ENCODE measurements at places on chromosomes 12 and 14. TPM values are rescaled to one million over a fixed set of nuclear protein-coding genes. Genes with fewer than 3 reads are reported as not detected.

DNA sequence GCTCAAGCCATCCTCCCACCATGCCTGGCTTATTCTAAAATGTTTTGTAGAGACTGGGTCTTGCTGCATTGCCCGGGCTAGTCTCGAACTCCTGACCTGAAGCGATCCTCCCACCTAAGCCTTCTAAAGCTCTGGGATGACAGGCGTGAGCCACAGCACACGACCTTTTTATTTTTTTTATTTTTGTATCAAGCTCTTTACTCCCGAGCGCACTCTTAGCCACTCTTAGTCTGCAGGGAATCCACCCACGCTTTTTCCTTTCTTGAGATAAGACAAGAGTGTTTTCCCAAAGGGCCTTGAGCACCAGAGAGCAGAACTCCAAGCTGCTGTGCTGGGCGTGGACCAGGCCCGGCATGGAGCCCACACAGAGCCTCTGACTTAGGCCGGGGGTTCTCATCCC is 23.4 kb downstream of the MAP1LC3B2 start:
- no peak overlapping the region for H3K27ac ChIP-seq
- H3K27me3 ChIP-seq: no peaks in the 10 kb centered on the region
- DNase-seq: no peak
- no peak overlapping the region for H3K4me3 ChIP-seq

DNA sequence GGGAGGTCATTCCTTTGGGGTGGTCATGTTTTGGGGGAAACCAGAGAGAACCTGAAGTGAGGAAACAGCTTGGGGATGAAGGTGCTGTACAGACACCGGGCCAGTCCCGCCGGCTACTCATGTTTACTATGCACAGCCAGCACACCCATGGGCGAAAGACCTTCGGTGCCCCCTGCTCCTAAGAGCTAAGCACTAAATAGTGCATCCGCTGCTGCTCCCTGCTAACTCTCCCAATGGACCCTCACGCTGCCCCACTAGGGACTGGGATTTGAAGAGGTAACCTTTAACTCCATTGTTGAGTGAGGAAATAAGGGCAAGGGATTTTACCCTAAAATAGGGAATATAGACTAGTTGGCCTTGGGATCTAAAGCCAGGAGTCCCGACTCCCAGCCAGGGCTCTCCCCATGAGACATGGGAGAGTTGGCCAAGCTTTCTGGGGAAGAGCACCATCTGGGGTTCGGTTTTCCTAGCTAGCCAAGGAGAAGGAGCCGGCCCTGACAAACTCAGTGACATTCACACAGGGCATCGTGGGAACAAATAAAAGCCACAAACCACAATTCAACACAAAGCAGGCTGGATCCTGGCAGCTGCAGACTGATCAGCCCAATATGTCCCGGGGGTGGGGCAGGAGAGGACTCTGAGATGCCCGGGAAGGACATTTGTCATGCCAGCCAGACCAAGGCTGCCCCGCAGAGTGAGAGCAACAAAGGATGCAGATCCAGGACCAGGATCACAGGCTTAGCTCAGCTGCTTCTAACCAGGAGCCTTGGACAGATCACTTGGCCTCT is 91.7 kb downstream of the SINHCAF start:
- DNase-seq: peak; percentile 8
- peaks cover 14% of the 10 kb centered on the region for H3K27me3 ChIP-seq
- peaks cover 10% of the 10 kb centered on the region for H3K4me1 ChIP-seq
- no peak overlapping the region for H3K4me3 ChIP-seq

GRCh38 chr14:53570411-53571387 is 385.9 kb downstream of the BMP4 start:
- H3K27ac ChIP-seq: no peak overlapping the region
- H3K36me3 ChIP-seq: no peaks in the 10 kb centered on the region
- H3K4me1 ChIP-seq: no peaks in the 10 kb centered on the region
- H3K4me3 ChIP-seq: no peak overlapping the region

GRCh38 chr12:125262851-125263250 is 197.6 kb downstream of the AACS start:
- no peaks in the 10 kb centered on the region for H3K4me1 ChIP-seq
- H3K36me3 ChIP-seq: no peaks in the 10 kb centered on the region
- DNase-seq: no peak
- H3K27me3 ChIP-seq: no peaks in the 10 kb centered on the region

Gene TAS2R9
- total RNA-seq: not detected

DNA sequence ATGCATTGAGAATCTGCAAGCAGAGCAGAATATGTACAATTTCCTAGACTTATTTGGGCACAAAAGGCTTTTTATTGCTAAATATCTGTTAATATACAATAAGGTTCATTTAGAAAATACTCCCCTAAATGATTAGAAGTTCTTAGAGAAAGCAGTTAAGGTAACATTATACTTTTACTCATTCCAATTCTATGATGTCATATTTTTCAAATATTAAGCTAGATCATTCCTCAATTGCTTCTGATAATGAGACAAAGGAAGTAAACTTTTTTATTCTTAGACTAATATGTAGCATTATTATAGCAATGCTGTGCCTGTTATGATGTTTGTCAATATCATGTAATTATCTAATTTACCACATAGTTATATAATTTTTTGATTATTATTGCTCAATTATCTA is 447.0 kb downstream of the SLC16A7 start:
- H3K36me3 ChIP-seq: no peaks in the 10 kb centered on the region
- no peak overlapping the region for H3K27ac ChIP-seq
- no peaks in the 10 kb centered on the region for H3K4me1 ChIP-seq
- no peak overlapping the region for H3K4me3 ChIP-seq

DNA sequence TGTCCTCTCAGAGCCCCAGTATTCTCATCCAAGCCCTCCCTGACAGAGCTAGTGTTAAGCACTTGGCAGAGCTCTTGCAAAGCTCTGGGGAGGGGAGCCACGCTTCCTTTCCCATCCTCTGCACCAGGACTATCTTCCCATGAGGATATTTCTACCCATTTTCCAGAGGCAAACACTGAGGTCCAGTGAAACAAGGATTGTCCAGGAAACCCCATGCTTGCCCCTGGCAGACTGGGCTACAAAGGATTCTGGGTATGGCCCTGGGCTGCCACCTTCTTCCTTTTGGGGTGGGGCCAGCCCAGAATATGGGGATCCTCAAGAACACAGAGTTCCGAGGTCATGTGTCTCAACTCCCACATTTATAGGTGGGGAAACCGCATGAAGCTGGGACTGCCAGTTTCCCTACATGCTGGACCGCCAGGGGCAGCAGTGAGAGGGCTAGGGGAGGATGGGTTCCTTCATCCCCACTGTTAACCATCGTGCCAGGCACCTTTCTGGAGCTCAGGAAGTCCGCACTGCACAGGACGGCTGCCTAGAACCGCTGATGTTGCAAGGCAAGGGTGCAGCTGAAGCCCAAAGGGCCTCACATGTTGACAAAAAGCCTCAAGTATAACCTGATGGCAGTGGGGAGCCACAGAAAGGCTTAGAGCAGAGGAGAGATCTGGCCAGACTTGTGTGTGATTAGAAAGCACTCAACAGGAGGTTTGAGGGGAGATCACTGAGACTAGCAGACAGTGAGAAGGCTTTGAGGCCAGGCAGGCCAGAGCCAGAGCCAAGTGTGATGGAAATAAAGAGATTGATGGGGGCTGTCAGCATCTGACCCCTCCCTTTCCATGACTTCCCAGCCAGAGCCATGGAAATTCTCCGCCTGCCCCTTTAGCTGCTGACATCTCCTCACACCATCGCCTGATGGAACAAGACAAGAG is 5.5 kb upstream of the CCDC85C start:
- H3K4me3 ChIP-seq: no peak overlapping the region
- DNase-seq: peak; percentile 27
- H3K27ac ChIP-seq: no peak overlapping the region
- H3K27me3 ChIP-seq: peaks cover 2% of the 10 kb centered on the region
- H3K4me1 ChIP-seq: peaks cover 5% of the 10 kb centered on the region

- H3K27me3 ChIP-seq: no peaks in the 10 kb centered on the region
- no peaks in the 10 kb centered on the region for H3K4me1 ChIP-seq
- H3K4me3 ChIP-seq: no peak overlapping the region
Measured at GRCh38 chr14:30143627-30144026, 216.0 kb upstream of the PRKD1 start.

Gene SSPN
- total RNA-seq: not detected

Gene GPR162
- total RNA-seq: 0.31 TPM

Gene TAS2R7
- total RNA-seq: not detected

DNA sequence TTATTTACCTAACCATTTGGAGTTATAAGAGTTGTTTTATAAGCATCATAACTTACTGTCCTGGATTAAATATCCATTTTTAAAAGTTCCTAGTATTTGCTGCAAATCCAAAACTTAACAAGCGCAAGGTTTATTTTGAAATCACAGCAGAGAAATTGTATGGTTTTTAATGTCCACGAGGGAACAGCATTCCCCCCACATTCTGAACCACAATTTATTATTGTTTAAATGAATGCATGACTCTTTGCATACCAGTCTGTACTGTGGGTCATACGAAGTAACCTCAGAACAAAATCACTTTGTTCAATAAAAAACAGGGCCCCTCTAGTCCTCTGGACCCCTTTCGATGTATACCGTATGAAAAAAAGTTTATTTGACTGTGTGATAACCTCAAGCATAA is 75.9 kb downstream of the DACT1 start:
- H3K36me3 ChIP-seq: no peaks in the 10 kb centered on the region
- peaks cover 3% of the 10 kb centered on the region for H3K4me1 ChIP-seq
- no peak overlapping the region for H3K4me3 ChIP-seq
- H3K27me3 ChIP-seq: peaks cover 2% of the 10 kb centered on the region
- no peak overlapping the region for H3K27ac ChIP-seq

DNA sequence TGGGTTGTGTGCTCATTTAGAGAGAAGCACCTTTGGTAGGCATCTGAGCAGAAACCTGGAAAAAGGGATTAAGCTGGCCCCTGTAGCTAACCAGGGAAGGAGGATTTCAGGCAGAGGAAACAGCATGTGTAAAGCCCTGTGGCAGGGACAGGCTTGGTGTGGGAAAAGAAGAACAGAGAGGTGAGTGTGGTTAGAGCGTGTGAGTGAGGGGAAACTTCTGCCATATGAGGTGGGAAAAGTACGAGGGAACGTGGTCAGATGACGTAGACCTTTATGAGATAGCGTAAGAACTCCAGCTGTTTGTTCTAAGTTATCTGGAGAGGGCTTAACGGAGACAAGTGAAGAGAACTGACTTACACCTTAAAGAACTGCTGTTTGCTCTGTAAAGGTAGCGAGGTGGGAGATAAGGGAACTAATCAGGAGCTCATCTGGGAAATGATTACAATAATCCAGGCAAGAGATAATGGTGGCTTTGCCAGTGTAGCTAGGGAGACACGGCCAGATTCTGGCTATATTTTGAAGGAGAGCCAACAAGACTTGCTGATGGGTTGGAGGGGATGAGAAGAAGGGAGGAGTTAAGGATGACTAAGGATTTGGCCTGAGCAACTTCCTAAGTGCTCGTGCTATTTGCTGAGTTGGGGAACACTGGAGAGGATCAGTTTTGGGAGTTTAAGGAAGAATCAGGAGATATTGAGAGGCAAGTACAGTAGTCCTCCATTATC is 234.0 kb downstream of the ETNK1 start:
- H3K27ac ChIP-seq: no peak overlapping the region
- DNase-seq: no peak
- no peaks in the 10 kb centered on the region for H3K36me3 ChIP-seq
- H3K4me3 ChIP-seq: no peak overlapping the region

Gene TAS2R8
- not detected for total RNA-seq

- peaks cover 1% of the 10 kb centered on the region for H3K36me3 ChIP-seq
- H3K27me3 ChIP-seq: no peaks in the 10 kb centered on the region
- H3K27ac ChIP-seq: no peak overlapping the region
- H3K4me1 ChIP-seq: peaks cover 18% of the 10 kb centered on the region
- no peak overlapping the region for H3K4me3 ChIP-seq
- DNase-seq: no peak
Measured at GRCh38 chr12:123031171-123031845, 50.8 kb downstream of the ARL6IP4 start.

DNA sequence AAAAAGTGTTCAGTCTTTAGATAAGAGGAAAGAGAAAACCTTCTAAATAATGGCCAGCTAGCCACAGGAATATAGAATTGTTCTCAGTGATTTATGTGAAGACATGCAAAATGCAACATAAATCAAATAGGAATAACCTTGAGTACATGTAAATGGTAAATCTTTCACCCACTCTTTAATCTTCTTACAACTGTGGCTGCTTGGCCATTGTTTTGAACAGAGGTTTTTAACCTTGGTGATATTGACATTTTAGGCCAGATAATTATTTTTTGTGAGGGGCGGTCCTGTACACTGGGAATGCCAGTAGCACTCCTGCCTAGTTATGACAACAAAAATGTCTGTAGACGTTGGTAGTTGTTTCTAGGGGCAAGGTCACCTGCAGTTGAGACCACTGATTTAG is 479.9 kb upstream of the NOVA1 start:
- H3K4me1 ChIP-seq: no peaks in the 10 kb centered on the region
- no peaks in the 10 kb centered on the region for H3K27me3 ChIP-seq
- DNase-seq: no peak
- H3K27ac ChIP-seq: no peak overlapping the region
- H3K4me3 ChIP-seq: no peak overlapping the region

Gene SOX5
- 0.69 TPM for total RNA-seq

DNA sequence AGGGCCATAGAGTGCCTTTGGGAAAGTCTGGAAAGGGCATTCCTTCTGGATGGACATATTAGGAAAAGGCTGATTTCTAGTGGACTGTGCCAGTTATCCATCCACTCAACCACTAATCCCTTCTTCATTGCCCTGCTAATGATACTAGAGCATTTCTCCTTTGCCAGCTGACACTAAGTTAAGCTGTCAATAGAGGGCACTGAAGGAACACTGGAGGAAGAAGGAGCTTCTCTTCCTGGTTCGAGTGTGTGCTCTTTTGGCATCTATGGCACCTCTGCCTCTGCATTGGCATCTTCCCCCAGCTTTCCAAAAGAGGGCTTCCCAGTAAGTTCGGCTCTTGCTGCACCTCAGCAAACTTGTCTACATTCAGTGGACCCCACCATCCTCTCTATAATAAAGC is 165.4 kb downstream of the DERA start:
- DNase-seq: no peak
- H3K27ac ChIP-seq: no peak overlapping the region
- H3K27me3 ChIP-seq: peaks cover 1% of the 10 kb centered on the region
- no peaks in the 10 kb centered on the region for H3K4me1 ChIP-seq
- H3K4me3 ChIP-seq: no peak overlapping the region
- no peaks in the 10 kb centered on the region for H3K36me3 ChIP-seq

- no peak overlapping the region for H3K27ac ChIP-seq
- no peak overlapping the region for H3K4me3 ChIP-seq
- peaks cover 11% of the 10 kb centered on the region for H3K4me1 ChIP-seq
- peaks cover 8% of the 10 kb centered on the region for H3K36me3 ChIP-seq
Measured at GRCh38 chr12:79938843-79939242, 3.9 kb upstream of the PPP1R12A start.

- no peaks in the 10 kb centered on the region for H3K36me3 ChIP-seq
- H3K27me3 ChIP-seq: peaks cover 7% of the 10 kb centered on the region
- H3K4me1 ChIP-seq: peaks cover 4% of the 10 kb centered on the region
- no peak overlapping the region for H3K4me3 ChIP-seq
- H3K27ac ChIP-seq: no peak overlapping the region
- no peak for DNase-seq
Measured at GRCh38 chr12:101567918-101568317, 26.9 kb upstream of the MYBPC1 start.

- H3K27me3 ChIP-seq: no peaks in the 10 kb centered on the region
- H3K27ac ChIP-seq: no peak overlapping the region
- peaks cover 45% of the 10 kb centered on the region for H3K36me3 ChIP-seq
- no peak for DNase-seq
- peaks cover 20% of the 10 kb centered on the region for H3K4me1 ChIP-seq
Measured at GRCh38 chr12:79858518-79858917, 76.4 kb downstream of the PPP1R12A start.

Gene BCL2L14
- 12.7 TPM for total RNA-seq

- DNase-seq: no peak
- H3K36me3 ChIP-seq: no peaks in the 10 kb centered on the region
- peaks cover 23% of the 10 kb centered on the region for H3K27me3 ChIP-seq
- H3K4me3 ChIP-seq: no peak overlapping the region
- H3K4me1 ChIP-seq: no peaks in the 10 kb centered on the region
Measured at GRCh38 chr12:120381752-120382419, 12.9 kb upstream of the MSI1 start.

Gene CEBPE
- 0.34 TPM for total RNA-seq

Data from activated CD4-positive, alpha-beta memory T cell treated with anti-CD3 and anti-CD28 coated beads for 36 hours (primary cell).